Stimulated activated CD8-positive, alpha-beta memory T cell treated with anti-CD3 and anti-CD28 coated beads, Interleukin-15, amount 100 ng/mL, for 4 hours (primary cell): ENCODE measurements at places on chromosomes 2 and 18.

GRCh38 chr2:28274911-28275685, 117.6 kb upstream of the FOSL2 start:
- DNase-seq: no peak

GRCh38 chr18:41343808-41344207, 611.2 kb upstream of the PIK3C3 start:
- DNase-seq: no peak

DNA sequence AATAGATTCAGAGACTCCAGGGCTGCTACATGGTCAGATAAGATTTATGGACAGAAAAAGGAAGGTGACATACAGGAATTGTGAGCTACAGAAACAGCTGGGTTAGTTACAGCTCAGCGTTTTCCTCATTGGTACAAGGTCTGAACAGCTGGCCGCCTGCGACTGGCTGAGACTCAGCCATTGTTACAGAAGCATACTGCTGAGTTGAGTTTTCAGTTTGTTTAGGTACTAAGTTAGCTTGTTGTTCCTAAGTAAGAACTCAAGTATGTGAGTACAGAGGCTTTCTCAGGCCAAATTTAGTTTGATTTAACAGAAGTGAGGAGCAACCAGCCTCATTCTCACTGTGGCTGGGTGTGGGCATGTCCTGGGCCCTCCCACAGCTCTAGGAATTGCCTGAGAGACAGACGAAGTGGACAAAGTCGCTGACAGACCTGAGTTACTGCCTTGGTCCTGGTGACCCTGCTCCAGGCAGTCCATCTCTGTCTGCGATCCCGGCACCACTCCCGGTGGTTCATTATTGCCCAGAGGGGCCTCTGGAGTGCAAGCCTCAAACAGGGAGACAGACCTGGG, 27.8 kb upstream of the RHOB start:
- DNase-seq: no peak

- no peak for DNase-seq
Observed at GRCh38 chr2:228432116-228432515, 250.6 kb upstream of the SPHKAP start.

GRCh38 chr2:148161909-148162435, 141.1 kb downstream of the MBD5 start:
- DNase-seq: no peak

DNA sequence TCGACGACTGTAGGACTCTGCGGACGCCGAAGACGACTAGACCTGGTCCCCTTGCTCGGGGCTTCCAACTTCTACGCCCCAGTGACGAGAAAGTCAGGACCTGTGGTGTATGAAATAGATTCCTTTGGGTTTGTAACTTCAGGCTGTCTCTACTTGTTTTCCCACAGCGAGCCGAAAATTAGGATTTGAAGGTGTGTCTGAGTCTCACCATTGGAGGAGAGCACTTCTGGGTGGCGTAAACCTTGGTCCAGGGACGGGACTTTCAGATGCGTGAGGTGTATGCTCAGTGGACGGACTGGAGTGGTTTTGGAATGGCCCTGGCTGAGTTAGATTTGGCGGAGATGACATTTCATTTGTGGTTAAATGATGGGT, 1.3 kb downstream of the BIRC6 start:
- no peak for DNase-seq

- no peak for DNase-seq
Observed at GRCh38 chr2:132734961-132735360, 65.0 kb upstream of the LYPD1 start.

DNA sequence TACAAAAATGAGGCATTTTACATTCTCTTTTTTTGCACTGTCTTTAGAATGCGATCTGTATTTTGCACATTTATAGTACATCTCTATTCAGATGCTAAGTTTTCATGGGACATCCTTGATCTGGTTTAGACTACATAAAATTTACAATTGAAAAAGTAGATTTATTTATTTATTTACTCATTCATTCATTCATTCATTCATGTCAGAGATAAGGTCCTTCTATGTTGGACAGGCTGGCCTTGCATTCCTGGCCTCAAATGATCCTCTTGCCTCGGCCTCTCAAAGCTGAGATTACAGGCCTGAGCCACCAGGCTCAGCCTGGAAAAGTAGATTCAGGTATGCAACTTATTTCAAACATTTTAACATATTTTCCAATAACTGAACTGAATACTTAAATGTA, 16.0 kb upstream of the DCTN1 start:
- no peak for DNase-seq

DNA sequence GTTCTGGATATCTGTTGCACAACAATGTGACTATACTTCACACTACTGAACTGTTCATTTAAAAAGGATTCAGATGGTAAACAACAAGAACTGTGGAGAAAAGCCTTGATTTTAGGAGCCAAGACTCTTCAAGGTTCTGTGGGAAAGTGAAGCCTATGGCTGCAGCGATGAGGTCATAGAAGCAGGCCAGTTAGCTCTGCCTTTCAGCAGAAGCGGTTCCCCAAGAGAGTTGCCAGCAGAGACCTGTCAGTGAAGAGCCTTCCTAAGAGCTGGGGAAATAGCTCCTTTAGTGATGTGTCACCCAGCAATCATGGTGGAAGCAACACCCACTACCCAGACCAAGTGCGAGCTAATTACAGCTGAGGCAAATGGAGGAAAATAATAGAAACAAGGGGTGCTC, 346.5 kb upstream of the ETAA1 start:
- no peak for DNase-seq

DNA sequence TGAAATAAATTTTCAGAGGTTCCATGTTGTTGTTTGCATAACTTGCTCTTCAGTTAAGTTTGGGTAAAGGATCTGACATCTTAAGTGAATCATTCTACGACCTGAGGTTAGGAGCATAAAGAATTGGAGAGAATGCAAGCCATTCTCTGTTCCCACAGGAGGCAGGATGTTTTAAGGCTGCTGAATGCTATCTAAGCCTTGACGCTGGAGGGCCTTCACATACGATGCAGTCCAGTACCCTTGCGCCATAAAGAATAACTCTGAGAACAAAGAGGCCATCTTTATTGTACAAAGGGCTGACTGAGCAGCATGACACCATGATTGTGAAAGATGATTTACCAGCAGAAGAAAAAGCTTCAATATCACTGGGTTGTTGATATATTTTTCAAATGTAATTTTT, 198.4 kb downstream of the NYAP2 start:
- no peak for DNase-seq

DNA sequence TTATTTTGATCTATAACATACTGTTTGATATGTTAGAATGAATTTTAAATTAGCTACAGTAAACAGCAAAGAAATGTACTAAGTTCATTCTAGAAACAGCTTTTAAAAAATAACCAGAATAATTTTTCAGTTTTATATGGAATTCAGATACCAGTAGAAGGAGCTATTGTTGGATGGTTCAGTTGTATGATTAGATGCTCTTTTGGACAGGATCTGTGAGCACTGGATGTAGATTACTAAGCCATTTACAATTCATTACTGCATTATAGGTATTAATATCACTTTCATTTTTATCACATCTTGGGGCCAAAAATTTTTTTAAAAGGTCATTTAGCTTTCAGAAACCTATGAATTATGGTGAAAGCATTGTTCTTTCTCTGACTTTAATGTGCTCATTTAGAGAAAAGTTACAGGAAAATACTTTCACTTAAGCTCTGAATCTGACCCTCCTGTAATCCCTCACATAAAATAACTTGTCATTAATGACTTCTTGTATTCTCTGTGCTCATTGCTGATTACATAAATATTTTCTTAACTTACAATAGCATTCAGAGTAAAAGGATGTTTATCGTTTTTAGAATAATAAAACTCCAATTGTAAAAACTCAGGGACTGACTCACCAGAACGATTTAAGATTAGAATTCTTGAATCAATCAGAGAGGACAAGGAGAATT, 750.2 kb downstream of the SLC4A3 start:
- no peak for DNase-seq

DNA sequence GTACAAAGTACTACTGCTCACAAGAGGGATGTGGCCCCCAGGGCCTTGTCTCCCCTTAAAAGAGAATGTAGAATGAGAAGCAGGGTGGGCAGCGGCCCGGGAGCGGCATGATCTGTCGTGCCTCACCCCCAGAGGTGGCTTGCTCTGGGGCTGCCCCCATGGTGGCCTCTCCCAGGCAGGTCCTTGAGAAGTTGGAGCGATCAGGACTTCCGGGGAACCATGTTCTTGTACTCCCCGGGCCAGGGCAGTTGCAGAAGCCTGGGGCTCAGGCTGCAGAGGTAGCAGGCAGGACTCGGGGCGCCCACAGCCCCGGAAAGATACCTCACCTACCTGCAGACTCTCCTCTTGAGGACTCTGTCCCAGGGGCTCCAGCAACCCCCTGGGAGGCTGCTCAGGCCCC, 62.6 kb downstream of the CYP26B1 start:
- no peak for DNase-seq

DNA sequence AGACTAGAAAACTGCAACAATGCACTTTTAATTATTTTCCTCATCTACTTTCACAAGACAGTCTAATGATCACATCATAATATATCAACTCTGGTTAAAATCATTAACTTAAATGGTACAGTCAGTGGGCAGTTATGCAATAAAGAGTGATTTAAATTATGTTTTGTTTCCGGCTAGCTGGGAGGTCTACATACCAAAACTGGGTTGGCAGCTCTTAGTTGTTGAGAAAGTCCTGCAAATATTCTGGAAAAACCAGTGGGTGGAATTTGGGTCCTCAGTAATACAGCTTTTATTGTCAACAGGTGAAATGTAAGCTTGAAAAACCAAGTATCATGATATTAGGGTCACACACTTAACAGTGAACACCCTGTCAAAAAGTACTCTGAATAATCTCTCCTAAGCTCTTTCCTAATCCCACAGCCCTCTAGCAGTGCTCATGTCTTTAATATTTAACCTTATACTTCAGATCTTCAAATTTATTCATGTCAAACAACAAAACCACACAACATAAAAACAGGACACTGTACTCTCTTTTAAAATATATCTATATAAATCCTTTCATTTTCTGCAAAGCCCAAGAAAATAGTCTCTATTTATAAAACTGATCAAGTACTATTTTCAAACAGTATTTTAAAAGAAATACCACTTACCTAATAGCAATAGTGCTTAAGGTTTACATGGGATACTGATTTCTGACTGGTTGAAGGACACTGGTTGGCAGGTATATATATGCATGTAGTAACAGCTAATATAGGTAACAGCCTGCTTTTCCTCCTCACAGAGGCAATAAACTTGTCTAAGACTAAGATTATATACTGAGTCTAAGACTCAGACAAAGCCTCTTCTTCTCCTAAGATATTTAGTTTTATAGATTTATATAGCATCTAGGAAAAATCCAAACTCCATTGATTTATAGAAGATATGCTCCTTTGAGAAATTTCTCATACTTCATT, 103.8 kb downstream of the GAREM1 start:
- no peak for DNase-seq

GRCh38 chr18:8741117-8741516, 35.8 kb downstream of the MTCL1 start:
- DNase-seq: no peak

- DNase-seq: no peak
Observed at GRCh38 chr18:8605974-8606373, 3.3 kb upstream of the RAB12 start.

DNA sequence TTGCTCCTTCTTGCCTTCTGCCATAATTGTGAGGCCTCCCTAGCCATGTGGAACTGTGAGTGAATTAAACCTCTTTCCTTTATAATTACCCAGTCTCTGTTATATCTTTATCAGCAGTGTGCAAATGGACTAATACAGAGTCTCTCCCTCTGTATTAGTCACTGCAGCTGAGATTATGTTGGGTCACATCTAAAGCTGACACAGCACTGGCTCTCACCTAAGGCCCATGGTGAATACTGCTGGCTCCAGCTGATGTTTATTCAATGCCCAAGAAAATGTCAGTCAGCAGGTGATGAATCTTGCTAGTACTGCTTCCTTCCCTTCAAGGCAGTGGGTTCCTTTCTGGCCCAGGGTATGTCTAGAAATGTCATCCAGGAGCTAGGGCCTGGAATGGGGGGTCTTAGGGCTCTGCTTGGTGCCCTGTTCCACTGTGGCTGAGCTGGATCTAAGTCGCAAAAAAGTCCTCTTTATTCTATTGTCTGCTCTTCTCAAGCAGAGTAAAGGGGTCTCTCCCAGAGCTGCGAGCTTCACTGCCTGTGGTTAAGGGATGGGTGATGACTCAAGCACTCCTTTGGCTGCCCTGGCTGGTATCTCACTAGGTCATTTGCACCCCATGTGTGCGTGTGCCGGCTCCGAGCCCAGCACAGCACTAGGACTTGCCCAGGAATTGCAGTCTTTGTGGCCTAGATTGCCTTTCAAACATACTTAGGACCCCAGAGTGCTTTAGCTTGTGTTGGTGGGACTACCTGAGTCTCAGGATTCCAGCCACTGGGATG, 29.9 kb downstream of the PPP1R1C start:
- DNase-seq: no peak

GRCh38 chr2:145260081-145260480, 740.2 kb upstream of the ZEB2 start:
- DNase-seq: no peak

DNA sequence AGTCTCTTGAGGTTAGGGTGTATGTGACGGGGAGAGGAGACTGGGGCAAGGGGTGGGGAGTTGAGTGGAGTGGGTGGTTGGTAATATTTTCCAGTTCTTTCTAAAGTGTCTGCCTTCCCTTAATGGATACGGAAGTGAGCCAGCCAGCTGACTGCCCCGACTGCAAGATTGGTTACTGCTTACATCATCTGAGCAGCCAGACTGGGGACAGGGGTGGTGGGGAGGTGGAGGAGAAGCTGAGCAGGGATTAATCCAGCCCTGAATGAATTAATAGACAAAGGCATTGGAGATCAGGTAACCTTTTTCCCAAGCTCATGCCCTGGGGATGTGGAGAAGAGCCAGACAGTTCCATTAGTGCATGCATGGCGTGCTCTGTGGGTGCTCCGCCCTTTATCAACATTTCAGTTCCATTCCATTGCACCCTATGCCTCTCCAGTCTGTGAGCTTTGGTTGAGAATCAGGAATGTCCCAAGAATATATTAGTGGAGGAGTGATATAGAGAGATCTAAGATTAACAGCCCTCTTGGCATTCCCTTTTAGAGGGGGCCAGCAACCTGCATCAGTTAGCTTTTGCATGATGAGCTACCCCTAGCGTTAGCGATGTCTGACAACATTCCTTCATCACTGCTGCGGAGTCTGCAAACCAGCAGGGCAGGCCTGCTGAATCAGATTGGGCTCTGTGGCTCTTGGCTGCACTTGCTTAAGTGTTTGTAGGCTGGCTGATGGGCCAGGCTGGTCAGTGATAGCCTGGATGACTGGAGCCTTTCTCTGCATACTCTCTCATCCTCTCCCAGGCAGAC, 67.4 kb downstream of the TNP1 start:
- no peak for DNase-seq

- no peak for DNase-seq
Observed at GRCh38 chr18:62614494-62614893, 91.7 kb downstream of the ZCCHC2 start.

- no peak for DNase-seq
Observed at GRCh38 chr2:156124458-156124857, 208.1 kb downstream of the NR4A2 start.

DNA sequence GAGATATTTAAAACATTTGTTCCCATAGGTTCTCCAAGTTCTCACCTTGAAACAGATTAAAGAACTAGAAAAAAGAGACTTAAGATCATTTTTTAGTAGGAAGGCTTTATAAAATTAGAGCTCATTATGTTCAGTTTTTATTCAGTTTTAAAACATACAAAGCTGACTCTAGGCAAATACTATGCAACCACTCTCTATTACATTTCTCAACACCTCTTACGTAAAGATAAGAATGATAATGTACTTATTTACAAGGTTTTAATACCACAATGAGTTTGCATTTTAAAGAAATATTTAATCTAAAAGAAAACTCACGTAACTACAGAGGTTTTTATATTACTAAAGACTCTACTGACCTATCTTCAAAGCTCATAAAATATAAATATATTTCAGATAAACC, 68.8 kb downstream of the TMEM131 start:
- DNase-seq: no peak

GRCh38 chr2:893311-893710, 57.3 kb upstream of the SNTG2 start:
- DNase-seq: no peak
